NT2/D1 (cell line): ENCODE measurements at places on chromosomes 1 and 21.

DNA sequence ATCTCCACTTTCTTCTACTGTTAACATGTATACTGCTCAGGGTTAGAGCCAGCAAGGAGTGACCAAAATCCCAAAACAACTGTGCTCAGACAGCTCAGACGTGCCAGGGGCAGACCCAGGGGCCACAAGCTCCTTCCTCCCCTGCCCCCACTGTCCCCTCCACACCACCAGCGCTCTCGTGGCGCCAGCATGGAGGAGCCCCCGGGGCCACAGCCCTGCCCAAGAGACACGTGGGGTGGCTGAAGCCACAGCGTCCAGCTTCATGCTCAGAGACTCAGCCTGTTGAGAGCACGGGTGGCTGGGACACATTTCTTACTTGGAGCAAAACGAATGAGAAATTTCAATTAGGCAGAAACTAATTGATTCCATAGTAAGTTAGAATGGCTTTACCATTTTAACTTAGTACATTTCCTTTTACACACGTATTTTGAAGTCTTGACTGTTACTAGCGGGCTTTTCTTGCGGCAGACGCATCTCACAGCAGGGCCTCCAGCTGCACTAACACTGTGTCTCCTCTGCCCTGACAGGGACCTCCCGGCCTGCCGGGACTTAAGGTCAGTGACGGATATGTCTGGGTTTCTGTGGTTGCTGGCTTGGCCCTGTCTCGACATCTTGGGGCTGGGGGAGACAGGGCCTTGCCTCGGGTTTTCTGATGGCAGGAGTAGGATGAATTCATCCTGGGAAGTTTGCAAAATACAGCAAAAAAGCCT, 54.2 kb downstream of the SLC19A1 start:
- DNase-seq: no peak

DNA sequence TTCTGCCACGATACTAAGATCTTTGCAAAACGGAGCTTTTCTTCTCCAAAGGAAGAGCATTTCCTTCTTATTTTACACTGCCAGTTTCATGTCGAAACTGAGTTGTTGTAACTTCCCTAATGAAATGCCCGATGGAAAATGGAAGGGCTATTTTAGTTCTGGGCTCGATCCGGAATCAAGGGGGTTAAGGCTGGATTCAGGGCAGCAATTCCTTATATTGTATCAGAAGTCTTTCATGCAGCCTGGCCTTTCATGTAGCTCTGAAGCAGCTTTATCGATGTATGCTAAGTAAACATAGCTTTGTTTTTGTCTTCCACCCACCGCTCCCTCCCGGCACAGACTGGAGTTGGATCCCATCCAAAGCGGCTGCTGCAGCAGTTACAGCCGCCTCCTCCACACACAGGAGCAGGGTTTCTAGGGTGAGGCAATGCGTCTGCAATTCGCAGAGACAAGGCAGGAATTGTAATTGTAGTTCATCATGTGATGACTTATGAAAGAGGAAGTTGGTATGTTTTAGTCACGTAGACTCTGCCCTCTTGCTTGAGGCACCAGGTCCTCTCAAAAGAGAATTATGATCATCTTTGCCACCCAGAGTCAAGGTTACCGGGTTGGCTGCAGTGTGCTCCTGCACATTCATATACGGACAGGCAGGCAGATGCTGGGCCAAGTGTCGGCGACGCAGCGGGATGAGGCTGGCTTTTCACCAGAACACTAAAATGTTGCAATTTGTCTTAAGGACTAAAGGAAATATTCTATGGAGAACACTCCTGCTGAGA, 2.6 kb upstream of the IRF2BP2 start:
- no peak for DNase-seq

GRCh38 chr1:19205403-19205802, 4.7 kb downstream of the UBR4 start:
- DNase-seq: no peak

- no peak for DNase-seq
These were observed 74.6 kb downstream of the MAN1C1 start for GRCh38 chr1:25691211-25691610.

DNA sequence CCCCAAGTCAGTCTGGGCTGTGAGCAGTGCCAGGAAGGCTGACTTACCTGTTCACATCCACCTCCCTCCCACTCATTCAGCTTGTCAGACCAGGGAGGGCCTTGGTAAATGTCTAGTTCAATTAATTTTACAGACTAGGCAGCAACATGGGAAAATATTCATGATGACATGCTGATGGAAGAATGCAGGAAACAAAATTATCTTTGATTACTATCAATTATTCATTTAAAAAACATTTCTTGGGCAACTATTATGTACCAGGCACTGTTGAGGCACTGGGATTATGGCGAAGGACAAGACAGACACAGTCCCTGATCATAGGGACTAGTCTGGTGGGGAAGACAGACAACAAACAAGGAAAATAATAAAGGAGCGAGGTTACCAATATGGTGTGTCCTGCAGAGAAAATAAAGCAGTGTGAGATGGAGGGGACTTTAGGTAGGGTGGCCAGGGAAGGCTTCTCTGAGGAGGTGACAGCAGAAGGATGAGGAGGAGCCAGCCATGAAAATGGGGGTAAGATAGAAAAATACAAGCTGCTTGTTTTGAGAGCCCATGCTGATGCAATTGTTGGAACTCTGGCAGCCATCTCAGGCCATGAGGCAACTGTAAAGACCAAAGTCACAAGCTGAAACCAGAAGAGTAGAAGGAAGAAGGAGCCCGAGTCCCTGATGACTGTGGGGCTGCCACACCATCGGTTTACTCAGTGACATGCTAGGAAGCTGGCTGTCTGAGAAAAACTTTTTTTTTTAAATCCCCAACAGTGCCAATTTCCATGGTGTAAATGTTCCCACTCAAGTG, 14.0 kb downstream of the TRIM62 start:
- DNase-seq: no peak

- DNase-seq: no peak
These were observed 221.9 kb downstream of the MRPL39 start for GRCh38 chr21:25385341-25385740.

- DNase-seq: peak; percentile 40
These were observed 26.1 kb downstream of the PKP1 start for GRCh38 chr1:201309416-201309815.

DNA sequence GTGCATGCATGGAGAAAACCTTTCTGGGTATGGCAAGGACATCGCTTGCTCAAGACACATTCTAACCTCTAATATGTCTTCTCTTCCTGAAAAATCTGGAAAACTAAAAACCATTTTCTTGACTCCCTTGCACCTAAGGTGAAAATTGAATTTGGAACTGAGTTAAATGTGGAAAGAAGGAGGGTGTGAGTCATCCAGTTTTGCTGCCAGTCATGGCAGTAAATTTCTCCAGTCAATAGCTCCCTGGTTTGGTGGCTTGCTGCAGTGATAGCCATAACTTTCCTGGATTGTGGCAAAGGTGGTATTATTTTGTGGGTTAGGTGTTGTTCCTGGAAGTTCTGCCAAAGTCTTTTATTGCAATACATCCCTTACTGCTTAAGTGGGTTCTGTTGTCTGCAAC, 2.5 kb downstream of the ZCCHC17 start:
- DNase-seq: no peak

DNA sequence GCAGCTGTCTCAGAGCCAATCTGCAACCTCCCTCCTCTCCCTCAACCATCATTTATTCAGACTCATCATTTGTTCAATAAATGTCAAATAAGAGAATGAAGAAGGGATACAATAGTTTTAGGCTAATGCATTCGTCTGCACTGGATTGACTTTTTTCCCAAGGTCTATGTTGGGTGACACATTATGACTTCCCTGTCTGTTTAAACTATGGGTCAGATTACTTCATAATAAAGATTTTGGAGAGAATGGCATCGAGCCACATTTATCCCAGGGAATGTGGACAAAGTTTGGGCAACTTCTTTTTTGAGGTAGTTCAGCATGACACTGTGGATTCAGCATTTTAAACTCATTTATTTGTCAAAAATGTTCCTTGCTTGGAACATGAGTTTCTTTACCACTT, 107.4 kb upstream of the ADGRL2 start:
- no peak for DNase-seq

- no peak for DNase-seq
These were observed 5.6 kb downstream of the NECAP2 start for GRCh38 chr1:16446116-16446515.

- DNase-seq: no peak
These were observed 108.7 kb downstream of the PRDM2 start for GRCh38 chr1:13808729-13809131.

GRCh38 chr1:117295001-117295400, 72.2 kb upstream of the MAN1A2 start:
- DNase-seq: no peak

DNA sequence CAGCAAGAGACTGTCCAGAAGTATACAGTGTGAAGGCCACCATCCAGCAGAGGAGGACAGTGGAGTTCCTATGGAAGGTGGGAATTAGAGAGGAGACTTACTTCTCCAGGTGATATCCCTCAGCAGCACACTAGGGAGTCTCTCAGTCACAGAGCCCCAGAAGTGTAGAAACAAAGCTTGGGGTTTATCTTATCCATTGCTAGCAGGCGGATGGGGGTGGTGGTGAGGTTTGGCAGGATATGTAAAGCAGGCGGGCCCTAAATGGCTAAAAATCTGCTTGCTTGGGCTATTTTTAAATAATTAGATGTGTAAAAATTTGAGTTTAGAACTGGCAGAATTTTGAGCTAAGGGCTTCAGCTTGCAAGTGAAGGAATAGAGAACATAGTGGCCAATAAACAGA, 50.1 kb upstream of the RGS18 start:
- DNase-seq: no peak

GRCh38 chr21:18461743-18462142, 58.2 kb upstream of the TMPRSS15 start:
- no peak for DNase-seq

- DNase-seq: no peak
These were observed 2.2 kb downstream of the SPATC1L start for GRCh38 chr21:46181953-46182547.

GRCh38 chr1:185680453-185680852, 53.7 kb upstream of the HMCN1 start:
- DNase-seq: no peak

GRCh38 chr1:3121401-3122210, 52.6 kb downstream of the PRDM16 start:
- no peak for DNase-seq

GRCh38 chr1:209583408-209583807, at the start of gene CAMK1G:
TSS of gene CAMK1G (plus strand) at chr1:209583714. CDS start at chr1:209594984, 11,270 bp downstream.
- DNase-seq: peak; percentile 63

DNA sequence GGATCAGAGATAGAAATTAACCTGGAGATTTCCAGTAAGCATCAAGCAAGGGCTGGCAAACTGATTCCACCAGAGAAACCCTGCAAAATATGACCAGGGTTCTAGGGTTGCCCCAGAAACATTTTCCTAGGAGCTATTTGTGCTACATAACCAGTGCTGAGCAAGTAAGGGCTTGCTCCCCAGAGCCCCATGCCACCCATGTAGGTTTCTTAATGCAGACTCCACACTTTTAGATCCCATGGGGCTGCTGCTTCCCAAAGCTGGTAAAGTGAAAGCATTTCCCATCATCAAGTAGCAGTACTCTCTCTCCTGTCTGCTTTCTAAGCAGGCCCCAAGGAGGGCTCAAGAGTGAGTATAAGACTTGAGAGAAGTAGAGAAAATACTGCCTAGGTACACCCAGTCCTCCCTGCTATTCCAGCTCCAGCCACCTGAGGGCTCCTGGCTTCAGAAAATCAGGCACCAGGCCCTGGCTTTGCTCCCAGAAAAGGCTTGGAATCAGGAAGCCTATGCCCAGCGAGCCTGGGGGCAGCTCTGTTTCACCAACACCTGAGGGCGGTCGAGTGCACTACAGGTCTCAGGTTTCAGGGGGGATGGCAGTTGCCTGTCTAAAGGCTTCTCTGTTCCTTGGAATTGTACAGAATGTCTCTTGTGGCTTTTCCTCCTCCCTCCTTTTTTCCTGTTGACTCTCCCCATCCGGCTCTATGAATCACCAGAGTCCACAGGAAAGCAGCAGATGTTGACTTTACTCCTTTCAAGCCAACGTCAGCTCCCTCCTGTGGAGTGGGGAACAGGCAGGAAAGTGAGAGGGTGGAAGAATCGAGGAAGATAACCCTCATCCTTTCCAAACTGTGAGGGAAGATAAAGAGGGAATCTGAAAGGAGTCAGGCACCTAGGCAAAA, 6.2 kb upstream of the ANKRD35 start:
- DNase-seq: peak; percentile 99

- DNase-seq: no peak
These were observed 37.9 kb downstream of the LHX4 start for GRCh38 chr1:180267761-180268555.

- DNase-seq: no peak
These were observed 20.9 kb downstream of the TMEM53 start for GRCh38 chr1:44653107-44653964.

DNA sequence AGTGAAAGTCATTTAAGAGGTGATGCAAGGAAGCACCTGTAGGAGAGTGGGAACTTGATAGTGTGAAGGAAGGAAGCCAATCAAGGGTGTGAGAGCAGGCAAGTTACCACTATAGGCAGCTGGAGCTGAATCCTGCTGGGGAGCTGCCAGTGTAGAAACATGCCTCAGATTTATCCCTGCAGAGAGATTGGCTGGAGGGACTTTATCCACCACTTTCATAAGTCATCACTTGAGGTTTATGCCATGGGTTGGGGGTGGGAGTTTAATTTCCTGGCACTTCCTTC, 443.6 kb downstream of the PLPP3 start:
- no peak for DNase-seq

DNA sequence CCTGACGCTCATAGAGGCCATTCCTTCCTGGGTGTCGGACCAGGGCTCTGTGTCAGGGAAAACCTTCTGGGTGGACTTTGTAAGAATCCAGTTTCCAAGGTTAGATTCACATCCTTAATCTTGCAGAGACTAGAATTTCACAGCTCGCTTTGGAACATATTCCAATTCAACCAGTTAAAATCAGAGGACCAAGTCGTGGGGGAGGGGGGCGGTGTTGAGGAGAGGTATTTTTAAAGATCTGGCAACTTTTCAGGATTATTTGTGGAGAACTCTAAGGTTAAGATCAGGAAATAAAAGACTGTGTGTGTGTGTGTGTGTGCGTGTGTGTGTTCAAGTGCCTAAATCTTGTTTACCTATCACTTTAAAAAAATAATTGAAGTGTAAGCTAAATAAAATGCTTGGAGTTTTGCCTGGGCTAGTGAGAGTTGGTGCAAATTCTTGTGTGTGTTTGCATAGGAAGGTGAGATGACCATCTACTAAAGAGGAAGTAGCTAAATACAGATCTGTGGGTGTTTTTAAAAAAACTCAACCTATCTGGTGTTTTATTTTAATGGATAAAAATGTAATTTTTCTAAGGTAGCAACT, 21.8 kb downstream of the TENT5C start:
- DNase-seq: no peak
